Activated gamma-delta T cell (primary cell): ENCODE measurements at places on chromosomes 12 and 14.

DNA sequence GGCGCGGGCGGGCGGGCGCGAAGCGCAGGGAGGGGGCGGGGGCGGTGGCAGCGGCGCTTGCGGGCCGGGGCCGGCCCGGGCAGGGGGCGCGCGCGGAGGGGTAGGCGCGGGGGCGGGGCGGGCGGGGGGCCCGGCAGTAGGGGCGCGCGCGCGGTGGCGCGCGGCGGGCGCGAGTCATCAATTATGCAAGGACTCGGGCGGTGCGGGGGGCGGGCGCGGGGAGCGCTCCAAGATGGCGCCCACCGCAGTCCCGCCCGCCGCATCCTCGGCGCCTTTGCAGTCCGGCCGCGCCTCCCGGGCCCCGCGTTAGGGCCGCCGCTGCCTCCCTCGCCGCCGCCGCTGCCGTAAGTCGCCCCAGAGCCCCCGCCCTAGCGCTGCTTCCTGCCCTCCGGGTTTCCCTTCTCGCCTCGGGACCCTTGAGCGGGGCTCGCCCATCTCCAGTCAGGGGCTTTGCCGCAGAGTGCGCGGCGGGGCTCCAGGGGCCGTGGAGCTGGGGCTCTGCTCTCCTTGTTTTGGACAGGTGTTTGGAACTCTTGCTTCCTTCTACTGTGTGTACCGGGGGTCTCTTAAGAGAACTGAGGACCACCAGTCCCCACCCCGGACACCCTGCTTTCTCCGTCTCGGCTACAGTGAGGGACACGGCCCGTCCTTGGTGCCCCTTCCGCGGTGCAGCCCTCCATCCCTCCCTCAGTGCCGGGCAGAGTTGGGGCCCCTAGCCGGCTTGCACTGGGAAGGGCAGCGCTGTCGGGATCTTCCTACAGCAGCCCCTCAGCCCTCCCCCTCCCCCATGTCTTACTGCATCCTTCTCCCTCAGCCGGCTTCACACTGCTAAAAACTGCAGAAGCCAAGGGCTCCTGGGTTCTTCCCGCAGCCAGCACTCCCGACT lies at the start of gene SCN8A:
TSS of gene SCN8A (plus strand) at position 218 of the 886 bp plus-strand sequence. CDS start 71,585 bp downstream, outside the sequence.
- peak; percentile 41 for DNase-seq

GRCh38 chr12:27667540-27667939 lies 28.7 kb upstream of the REP15 start:
- no peak for DNase-seq

GRCh38 chr14:71734076-71734475 lies 198.2 kb upstream of the RGS6 start:
- DNase-seq = no peak

DNA sequence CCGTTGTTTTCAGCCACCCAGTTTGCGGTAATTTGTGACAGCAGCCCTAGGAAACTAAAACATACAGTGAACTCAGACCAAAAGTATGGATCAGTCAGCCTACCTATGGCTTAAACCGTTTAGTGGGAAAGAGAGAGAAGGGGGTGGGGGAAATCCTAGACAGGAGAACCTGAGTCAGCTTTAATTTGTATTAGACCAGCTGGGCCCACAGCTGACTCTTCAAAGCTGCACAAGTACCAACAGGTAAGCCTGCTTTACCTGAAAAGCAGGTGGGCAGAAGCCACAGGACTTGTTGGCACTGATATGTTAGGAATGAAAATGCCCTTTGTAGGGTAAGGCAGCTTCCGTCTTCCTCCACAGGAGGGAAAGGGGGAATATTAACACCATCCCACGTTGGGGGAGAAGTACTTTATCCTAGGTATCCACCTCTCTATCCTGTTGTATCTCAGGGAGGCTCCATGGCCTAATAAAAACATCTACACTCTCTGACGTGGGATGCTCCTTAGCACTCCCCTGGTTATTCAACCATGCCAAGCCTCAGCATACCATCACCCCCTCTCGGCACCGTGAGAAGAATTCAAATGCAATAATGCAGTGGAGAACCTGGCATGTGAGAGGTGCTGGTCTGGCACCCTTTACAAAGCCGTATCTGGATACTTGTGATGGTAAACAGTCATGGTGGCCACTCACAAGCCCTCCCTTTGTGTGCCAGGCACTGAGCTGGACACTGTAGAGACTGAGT lies 70.3 kb downstream of the STON2 start:
- no peak for DNase-seq

- DNase-seq = no peak
Measured at GRCh38 chr14:92464716-92465115, 48.9 kb upstream of the RIN3 start.

- DNase-seq = no peak
Measured at GRCh38 chr14:96125536-96125935, 79.1 kb upstream of the BDKRB2 start.

- DNase-seq = no peak
Measured at GRCh38 chr14:59961518-59962062, 41.6 kb downstream of the LRRC9 start.

DNA sequence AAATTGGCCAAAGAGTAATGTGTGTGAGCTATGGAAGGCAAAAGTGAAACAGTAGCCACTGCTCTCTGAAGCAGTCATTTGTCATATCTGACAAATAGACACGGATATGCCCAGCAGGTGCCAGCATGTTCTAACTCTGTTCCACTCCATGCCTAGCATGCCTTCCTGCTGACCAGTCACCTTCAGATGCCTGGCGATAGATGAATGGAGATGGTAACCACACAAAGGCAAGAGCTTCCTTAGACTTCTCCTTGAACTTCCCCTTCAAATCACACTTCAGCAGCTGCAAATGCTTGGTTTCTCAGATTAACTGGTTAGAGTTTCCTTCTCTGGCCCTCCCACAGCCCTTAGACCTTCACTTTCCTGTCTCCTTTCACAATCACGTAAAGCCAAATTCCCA lies 429.9 kb downstream of the DAD1 start:
- no peak for DNase-seq

GRCh38 chr14:22850944-22851764 lies 14.8 kb downstream of the MMP14 start:
- no peak for DNase-seq

DNA sequence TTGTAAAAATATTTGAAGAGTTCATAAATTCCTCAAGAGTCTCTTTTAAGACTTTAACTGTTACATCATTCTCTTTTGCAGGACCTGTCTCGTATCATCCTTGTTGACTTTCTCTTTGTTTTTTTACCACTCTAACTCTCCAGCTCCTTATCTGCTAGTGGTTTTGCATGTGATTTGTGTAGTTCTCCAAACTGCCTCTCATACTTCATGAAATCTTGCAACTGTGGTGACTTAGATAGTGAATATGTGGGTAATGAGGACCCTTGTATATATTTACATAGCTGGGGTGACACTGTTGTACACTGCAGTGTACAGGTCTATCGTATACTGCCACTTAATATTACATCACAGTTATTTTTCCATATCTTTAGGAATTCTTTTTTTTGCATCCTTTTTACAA lies 40.2 kb upstream of the EMP1 start:
- no peak for DNase-seq

- no peak for DNase-seq
Measured at GRCh38 chr14:81122326-81122725, 98.4 kb downstream of the GTF2A1 start.
